ENCODE measurements at places on chromosomes 3 and 15.
A peak's percentile ranks its signal among the peaks of the same experiment; 100 is the strongest.

- DNase-seq: peak; percentile 50
Observed at GRCh38 chr3:53194210-53195065, 33.4 kb downstream of the PRKCD start.

DNA sequence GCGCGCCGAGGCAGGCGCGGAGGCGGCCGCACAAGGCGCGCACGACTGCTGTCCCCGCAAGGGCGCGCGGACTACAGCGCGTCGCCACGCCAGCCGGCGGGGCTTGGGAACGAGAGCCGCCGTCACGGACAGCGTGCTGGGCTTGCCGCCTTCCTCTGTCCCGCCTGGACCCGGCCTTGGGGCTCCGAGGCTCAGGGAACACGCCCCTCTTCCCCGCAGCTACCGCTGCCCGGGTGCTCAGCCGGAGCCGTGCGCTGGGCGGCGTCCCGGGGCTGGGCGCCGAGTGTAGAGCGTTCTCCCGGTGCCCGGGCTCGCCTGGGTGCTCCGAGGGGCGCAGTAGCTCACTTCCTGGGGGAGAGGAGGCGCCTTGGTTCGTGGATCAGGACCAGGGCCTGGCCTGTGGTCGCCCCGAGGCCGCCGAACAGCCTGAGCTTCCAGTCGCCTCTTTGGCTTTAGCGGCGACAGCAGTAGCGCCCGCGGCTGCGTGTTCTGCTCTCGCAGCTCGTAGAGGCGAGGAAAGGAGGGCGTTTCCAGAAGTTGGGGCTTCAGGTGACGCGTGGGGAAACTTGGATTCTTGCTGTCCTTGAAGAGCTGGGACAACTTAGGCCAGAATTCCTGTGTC, 226.7 kb upstream of the C2CD4B start:
- peak; percentile 86 for DNase-seq

DNA sequence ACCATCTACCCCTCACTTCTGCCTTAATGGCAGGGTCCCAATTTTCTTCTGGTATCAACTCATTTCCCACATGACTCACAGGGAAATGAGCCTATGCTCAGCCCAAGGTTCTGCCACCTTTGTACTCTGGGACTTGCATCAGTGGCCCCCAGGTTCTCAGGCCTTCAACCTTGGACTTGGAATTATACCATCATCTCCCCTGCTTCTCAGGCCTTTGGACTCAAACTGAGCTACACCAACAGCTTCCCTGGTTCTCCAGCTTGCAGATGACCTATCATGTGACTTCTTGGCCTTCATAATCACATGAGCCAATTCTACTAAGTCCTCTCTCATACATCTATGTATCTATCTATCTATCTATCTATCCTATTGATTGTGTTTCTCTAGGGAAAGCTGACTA, 149.5 kb downstream of the PLCH1 start:
- DNase-seq: no peak

DNA sequence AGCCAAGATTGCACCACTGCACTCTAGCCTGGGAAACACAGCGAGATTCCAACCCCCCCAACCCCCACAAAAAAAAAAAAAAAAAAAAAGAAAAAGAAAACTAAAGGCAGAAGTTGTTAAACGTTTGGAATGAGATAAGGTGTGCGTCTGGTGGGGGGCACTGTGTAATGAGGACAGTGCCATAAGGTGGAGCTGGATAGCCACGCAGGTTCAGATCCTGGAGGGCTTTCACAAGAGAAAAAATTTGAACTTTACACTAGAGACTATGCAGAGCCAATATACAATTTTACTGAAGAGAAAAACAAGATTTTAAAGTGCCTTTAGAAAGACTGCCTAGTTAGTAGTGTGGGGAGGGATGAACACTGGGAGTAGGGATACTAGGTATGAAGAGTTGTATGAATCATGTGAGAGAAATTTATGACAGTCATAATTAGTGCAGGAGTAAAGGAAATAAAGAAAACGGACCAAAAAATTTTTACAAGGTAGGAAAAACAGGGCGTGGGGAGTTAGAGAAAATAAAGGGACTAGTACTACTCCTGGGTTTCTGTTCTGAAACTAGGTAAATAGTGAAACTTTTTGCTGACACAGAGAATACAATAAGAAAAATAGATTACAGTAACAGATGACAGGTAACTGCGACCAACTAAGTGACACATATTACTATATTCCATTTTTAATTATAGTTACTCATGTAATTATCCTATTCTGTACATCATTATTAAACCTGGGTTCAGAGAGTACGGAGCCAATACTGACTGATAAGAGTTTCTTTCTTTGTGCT, 108.1 kb downstream of the PEAK1 start:
- DNase-seq: peak; percentile 18

GRCh38 chr3:15756505-15756904, 41.3 kb downstream of the ANKRD28 start:
- no peak for DNase-seq

GRCh38 chr3:149936812-149937230, 33.9 kb downstream of the PFN2 start:
- peak; percentile 59 for DNase-seq

DNA sequence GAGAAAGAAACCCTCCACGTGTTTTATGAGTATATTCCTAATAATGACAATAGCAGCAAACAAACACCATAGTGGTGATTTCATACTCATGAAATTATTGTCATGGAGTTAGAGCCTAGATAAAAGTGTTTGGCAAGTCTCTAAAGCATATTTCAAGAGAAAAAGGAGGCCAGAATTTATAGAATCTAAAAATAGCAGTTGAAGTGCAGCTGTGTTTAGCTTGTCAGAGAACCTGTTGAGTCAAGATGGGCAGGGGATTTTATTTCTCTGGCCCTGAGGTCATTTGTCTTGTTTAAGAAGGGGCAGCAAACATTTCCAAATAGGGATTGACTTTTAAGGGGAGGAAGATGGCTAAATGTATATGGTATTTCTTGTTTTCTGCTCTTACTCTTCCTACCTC, 279.6 kb upstream of the CTDSPL start:
- DNase-seq: no peak

- no peak for DNase-seq
Observed at GRCh38 chr3:107450254-107450893, 72.4 kb upstream of the BBX start.

- no peak for DNase-seq
Observed at GRCh38 chr15:31228980-31229826, 97.4 kb upstream of the KLF13 start.

DNA sequence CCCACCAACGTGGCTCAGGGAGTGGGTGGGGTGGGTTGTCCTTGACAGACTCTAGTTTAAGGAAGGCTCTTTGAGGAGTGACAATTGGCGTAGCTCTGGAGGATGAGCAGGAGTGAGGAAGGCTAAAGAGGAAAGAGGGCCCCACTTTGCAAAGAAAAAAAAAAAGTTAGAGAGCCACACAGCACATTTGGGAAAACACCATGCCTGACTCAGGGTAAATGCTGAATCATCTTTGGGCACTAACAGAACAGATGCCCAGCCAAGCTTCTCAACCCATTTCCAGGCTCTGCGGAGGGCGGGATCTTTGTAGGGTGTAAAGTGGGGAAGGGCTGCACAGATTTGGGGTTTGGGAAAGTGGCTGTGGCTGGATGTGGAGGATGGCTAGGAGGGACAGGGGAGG, 179.1 kb upstream of the RGMA start:
- no peak for DNase-seq

- no peak for DNase-seq
Observed at GRCh38 chr15:85045615-85046014, 64.0 kb downstream of the PDE8A start.

GRCh38 chr3:49529567-49529966, 24.7 kb upstream of the BSN start:
- DNase-seq: no peak

DNA sequence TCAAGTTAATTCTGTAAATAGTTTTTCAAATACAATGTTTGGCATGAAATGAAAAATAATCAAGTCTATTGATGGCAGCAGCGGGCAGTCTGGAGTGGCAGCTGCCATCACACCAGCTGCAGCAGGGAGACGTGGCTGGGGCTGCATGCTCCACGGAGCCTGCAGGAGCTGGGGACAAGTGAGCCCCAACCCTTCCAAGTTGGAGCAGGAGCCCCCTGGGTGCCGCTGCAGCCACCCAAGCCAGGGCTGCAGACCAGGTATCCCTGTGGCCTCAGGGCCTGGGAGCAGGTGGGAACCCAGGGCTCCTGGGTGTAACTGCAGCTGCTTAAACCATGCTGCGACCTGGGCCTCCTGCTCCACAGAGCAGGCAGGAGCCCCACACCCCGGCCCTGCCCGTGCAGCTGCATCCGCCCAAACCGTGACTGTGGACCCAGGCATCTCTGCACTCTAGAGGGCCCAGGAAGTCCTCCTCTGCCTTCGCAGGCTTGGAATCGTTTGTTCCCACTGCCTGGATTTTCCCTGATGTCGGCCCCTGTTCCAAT, 257.4 kb downstream of the PLOD2 start:
- DNase-seq: no peak

DNA sequence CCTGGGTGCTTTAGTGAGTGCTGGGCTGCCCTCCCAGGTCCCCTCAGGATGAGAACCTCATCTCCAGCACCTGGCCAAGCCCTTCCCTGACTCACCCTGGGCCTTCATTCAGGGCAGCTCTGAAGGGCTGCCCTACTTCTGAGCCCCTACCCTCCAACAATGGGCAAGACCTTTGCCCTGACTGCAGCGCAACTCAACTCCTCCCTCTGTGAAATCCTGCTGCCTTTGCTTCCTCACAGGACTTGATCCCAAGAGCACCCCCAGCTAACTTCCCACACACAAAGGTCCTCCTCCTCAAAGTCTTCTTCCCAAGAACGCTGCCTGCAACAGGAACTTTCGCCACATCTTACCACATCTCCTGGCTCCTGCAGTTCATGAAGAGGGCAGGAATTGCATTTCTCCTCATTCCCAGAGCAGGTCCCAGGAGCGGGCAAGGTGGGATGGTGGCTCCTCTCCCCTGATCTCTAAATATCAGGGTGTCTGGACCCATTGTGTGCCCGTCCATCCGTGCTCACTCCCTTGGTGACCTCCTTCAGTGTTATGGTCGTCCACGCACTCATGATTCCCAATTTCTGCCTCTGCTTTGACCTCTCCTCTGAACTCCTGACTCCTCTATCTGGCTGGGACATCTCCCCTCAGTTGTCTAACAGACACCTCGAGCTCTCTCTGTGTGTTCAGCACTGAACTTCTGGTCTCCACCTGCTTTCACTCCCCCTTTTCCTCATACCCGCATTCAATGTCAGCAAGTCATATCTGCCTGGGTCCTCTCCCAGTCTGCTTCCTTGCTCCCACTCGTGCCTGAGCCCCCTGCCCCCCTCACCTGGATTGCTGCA, 4.5 kb upstream of the SSUH2 start:
- no peak for DNase-seq

Measured in GM03348 (cell line).